ENCODE measurements at places on chromosomes 12 and 14.

DNA sequence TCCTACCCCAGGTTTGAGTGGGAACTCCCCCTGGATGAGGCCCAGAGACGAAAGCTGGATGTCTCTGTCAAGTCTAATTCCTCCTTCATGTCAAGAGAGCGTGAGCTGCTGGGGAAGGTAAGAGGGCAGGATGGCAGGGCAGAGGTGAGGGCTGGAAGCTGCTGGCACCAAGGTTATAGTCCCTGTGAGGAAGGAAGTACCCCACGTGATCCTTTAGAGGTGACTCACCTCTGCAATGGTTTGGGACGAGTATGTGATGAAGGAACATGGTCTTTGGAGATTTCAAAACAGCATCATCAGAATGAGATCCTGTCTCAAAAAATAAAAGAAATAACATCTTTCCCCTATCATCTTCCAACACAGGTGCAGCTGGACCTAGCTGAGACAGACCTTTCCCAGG, 9.2 kb upstream of the MYL6B start:
- no peak for DNase-seq

GRCh38 chr14:74792249-74793039, 29.3 kb downstream of the YLPM1 start:
- no peak for DNase-seq

- DNase-seq, result no peak
Observed at GRCh38 chr14:74942181-74942580, 13.2 kb downstream of the PGF start.

- DNase-seq, result no peak
Observed at GRCh38 chr12:92027701-92028440, 117.8 kb downstream of the BTG1 start.

- DNase-seq, result no peak
Observed at GRCh38 chr12:2286047-2286446, 233.3 kb downstream of the CACNA1C start.

GRCh38 chr14:105891631-105892452, 365.5 kb downstream of the TMEM121 start:
- DNase-seq, result no peak

DNA sequence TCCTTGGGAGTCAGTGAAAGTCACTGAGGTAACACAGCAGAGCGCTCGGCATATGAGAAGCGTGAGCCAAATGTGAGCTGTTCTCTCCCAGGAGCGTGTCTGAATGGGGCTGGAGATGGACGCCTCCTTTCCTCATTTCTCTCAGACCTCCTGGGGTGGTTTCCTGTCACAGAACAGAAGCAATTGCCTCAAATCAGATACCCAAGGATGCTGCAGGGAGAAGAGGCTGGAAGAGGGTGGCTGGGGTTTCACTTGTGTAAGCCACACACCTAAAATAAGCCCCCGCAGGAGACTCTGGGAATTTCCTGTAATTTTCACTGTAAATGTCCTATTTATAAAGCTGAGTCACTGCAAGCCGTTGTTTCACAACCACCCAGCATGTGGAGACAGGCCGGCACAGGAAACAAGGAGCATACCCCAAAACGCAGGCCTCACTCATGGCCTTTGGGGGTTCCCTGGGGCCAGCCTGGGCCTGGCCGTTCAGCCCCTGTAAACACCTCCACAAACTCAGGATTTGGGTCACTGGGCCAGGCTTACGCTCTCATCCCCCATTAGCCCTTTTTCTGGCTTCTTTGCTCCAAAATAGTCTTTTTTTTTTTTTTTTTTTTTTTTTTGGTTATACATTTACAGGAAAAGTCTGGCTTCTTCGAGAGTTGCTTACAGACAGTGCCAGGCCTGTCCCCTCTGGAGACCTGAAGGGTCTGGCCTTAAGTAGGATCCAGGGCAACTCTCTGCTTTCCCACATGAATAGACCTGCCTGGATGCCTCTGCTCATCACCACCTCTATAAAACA, 55.3 kb downstream of the VCPKMT start:
- DNase-seq, result peak; percentile 99

DNA sequence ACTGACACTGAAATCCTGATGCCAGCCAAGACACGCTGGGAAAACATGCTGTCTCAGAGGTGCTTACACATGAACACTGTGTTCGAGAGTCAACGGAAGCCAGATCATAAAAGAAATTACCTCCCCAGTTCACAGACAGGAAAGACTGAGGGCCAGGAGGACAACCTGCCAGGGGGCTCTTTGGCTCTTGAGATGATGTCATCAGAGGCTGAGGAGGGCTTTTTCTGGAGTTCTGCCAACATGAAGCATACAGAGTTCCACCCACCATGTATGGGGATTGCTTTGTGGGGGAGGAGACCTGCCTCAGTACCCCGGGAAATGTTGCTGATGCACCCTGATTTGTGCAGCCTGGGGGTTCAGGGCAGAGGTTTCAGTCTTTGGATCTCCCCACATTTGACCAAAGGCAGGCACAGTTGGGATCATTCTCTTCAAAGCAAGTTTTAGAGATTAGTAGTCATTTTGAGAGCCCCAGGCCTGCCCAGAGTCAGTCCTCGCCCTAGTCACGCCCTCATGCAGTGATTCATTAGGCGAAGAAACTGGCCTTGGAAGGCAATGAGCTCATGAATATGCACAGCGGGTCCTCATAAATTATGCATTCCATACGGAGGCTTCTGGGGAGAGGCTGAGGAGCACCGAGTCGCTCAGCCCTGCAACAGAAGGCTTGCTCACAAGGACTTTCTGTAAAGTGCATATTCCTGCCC, 34.9 kb upstream of the EML1 start:
- DNase-seq, result peak; percentile 84

DNA sequence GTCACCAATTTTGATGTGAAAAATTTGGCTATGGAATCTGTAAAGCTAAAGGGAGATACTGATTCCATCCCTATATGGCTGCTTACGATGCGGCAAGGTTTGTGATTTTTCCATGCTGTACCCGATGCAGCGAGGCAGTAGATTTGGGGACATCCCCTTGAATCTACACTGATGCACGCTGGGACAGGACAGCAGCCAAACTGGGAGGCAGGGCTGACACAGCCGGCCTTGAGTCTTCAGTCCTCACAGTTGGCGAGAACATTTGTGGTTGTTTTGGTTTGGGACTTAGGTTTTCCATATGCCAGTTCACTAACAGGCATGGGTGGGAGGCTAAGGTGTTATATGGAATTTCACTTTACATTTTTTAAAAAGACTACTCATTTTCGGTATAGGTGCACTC, 3.8 kb downstream of the GALNT16 start:
- DNase-seq, result no peak

DNA sequence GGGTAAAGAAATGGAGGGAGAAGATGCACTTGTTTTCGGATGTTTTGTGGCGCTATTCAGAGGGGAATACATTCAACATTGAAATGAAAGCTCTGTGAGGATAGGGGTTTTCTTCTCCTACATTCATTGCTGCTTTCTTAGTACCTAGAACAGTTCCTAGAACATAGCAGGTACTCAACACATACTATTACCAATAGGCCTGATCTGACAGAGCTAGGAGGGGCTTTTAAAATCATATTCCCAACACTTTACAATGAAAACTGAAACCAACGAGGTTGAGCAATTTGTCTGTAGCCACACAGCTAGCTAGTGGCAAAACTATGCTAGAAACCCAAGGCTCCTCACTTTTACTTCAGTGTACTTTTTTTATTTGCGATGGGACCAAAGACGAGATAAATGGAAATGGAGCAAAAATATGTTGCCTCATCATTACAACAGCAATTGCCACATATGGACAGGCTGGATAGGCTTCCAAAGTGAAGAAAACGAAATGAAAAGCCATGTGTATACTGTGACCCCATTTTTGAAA, 23.1 kb upstream of the IL22 start:
- no peak for DNase-seq

GRCh38 chr12:109764776-109765445, 51.3 kb downstream of the FAM222A start:
- no peak for DNase-seq

- peak; percentile 15 for DNase-seq
Observed at GRCh38 chr14:95935228-95935822, 58.7 kb downstream of the TUNAR start.

- DNase-seq, result peak; percentile 91
Observed at GRCh38 chr12:113422030-113422885, at the start of gene SDSL. Gene SDSL, plus strand, starts transcription at chr12:113422380. Its CDS starts 5,603 bp downstream, at chr12:113427983.

DNA sequence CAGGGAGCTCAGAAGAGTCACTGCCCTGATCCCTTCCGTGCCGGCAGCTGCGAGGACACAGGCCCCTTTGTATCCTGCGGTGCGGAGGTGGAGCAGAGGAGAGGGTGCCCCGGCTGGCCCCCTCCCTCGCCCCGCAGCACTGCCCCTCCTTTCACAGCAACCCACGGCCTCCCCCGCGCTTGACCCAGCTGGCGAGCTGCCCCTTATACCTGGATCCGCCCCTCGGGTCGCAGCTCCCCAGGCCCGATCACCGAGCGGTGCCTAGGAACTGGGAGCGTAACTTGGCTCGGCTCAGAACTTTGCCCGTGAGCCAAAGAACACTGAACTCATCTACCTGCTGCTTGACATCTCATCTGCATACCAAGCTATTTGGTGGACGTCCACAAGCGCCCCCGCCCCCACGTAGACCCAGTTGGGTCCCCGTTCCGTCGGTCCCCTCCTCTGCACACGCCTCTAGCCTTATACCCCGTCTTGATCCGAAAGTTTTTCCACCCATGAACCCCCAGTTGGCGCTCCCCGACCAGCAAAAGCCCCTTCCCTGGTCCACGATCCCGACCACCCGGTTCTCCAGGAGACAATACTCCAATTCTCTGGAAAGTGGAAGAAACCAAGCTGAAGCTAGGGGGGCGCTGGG, 697 bp upstream of the DNAJC14 start:
- no peak for DNase-seq

GRCh38 chr14:53954551-53955228, 1.9 kb downstream of the BMP4 start:
- DNase-seq, result peak; percentile 19

DNA sequence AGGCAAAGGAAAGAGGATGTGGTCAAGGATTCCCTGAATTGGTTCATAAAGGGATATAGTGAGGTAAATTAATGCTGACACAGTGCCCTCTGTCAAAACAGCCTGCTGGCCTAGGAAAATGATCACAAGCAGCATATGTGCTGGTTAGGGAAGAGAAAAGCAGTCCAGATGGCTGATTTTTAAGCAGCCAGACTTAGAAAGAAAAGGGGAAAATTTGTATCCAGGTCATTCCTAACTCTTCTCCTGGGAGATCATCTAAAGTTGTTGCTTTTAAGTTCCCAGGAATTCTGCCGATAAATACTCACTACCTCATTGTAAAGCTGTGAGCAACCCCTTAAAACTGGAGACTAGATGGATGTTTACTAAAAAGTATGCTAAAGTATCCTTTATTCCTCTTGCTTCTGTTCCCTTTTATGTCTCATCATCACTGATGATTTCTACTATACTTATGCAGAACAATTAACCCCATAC, 46.4 kb upstream of the CNOT2 start:
- no peak for DNase-seq

- DNase-seq, result no peak
Observed at GRCh38 chr12:57299514-57300016, 48.6 kb upstream of the STAC3 start.

- DNase-seq, result peak; percentile 16
Observed at GRCh38 chr12:14540801-14541462, 26.8 kb downstream of the PLBD1 start.

- DNase-seq, result no peak
Observed at GRCh38 chr14:76698191-76698590, 63.1 kb upstream of the VASH1 start.

DNA sequence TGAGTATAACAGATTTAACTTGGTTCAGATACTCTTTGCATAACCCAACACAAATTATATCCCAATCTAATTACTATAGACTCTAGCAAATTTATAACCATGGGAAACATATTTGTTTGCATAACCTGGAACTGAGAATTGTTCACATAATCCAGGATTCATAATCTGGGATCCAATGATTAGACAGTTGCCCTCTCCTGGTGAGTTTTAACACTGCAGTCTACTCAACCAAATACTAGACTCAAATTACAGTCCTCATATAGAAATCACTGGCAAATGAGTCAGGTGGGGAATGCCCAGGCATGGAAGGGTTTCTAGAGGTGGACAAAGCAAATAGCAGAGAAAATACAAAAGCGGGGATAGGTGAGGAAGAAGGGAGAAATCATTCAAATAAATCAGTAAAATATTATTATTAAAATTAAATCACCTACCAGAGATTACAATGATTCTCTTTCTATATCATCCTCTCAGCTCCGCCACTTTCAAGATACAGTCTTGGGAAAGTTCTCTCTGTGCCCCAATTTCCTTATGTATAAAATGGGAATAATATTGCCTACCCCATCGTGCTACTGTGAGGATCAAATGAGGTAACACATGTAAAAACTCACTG, 9.4 kb downstream of the GCH1 start:
- DNase-seq, result peak; percentile 86

- DNase-seq, result no peak
Observed at GRCh38 chr14:71400871-71401321, 493.6 kb downstream of the PCNX1 start.

DNA sequence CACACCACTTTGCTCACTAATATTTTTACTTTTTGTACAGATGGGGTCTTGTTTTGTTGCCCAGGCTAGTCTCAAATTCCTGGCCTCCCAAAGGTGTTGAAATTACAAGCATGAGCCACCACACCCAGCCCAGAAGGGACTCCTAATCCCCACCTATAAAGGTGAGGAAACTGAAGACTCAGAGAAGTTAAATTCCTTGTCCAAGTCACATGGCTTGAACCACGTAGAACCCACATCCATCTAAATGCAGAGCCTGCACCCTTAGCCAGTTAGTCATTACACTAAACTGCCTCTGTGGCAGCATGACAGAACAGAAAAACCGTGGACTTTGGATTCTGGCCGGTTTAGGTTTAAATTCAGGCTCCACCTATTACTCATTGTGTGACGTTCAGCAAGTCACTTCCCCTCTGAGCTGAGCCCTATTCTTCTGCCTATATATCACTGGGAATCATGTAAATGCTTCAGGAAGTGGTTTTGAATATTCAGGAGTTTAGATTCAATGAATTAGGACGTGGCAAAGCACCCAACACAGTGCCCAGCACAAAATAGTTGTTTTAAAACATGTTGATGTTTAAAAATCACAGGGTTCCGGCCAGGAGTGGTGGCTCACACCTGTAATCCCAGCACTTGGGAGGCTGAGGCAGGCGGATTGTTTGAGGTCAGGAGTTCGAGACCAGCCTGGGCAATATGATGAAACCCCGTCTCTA, 3.0 kb upstream of the CORO1C start:
- peak; percentile 97 for DNase-seq

- DNase-seq, result no peak
Observed at GRCh38 chr14:73007835-73008234, 19.1 kb downstream of the ZFYVE1 start.

GRCh38 chr12:20629414-20630156, 65.5 kb upstream of the SLCO1C1 start:
- DNase-seq, result no peak

DNA sequence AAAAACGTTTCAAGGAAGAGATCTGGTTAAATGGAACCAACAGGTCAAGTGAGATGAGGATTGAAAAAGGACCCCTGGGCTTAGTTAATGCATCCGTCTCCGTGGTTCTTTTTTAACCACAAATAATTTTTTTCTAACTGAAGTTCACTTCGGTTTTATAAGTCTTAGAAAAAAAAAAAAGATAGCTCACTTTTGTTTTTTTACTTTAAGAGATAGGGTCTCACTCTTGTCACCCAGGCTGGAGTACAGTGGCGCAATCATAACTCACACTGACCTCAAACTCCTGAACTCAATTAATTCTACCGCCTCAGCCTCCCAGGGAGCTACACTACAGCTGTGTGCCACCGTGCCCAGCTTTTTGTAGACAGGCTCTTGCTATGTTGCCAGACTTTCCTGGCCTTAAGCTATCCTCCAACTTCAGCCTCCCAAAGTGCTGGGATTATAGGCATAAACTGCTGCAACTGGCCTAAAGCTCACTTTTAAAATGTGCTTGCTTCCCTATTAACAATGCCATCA, 11.8 kb downstream of the HNRNPC start:
- DNase-seq, result no peak

- DNase-seq, result no peak
Observed at GRCh38 chr12:95784915-95785314, 5.6 kb downstream of the NTN4 start.
